Progenitor cell of endocrine pancreas (in vitro differentiated cells): ENCODE measurements at places on chromosomes 3 and 15. TPM values are rescaled to one million over a fixed set of nuclear protein-coding genes. Genes with fewer than 3 reads are reported as not detected.
A peak's percentile ranks its signal among the peaks of the same experiment; 100 is the strongest.

GRCh38 chr3:16994854-16995525, 110.2 kb downstream of the PLCL2 start:
- no peaks in the 10 kb centered on the region for H3K27me3 ChIP-seq
- H3K27ac ChIP-seq = peak overlapping the region; percentile 95
- no peak for DNase-seq
- peak overlapping the region; percentile 7 for H3K4me3 ChIP-seq

DNA sequence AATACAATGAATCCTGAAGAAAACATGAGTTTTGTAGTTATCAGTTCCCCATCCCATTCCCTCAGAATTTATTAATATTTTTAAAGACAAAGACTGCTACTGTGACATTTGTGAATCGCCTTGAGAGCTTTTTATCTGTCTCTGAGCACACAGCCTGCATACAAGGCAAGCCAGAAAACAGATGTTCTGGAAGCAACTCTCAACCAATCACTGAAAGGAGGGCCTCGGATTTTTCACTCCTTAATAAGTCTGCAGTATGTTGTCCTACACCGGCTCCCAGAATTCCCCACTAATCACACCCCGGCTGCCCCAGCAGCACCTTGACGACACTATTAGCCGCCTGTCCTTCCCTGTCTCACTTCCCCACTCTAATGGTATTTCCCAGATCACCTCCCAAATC, 138.5 kb downstream of the ZNF621 start:
- H3K27me3 ChIP-seq = peaks cover 12% of the 10 kb centered on the region
- no peaks in the 10 kb centered on the region for H3K4me1 ChIP-seq
- H3K36me3 ChIP-seq = no peaks in the 10 kb centered on the region
- no peak overlapping the region for H3K4me3 ChIP-seq
- H3K27ac ChIP-seq = no peak overlapping the region
- DNase-seq = no peak

DNA sequence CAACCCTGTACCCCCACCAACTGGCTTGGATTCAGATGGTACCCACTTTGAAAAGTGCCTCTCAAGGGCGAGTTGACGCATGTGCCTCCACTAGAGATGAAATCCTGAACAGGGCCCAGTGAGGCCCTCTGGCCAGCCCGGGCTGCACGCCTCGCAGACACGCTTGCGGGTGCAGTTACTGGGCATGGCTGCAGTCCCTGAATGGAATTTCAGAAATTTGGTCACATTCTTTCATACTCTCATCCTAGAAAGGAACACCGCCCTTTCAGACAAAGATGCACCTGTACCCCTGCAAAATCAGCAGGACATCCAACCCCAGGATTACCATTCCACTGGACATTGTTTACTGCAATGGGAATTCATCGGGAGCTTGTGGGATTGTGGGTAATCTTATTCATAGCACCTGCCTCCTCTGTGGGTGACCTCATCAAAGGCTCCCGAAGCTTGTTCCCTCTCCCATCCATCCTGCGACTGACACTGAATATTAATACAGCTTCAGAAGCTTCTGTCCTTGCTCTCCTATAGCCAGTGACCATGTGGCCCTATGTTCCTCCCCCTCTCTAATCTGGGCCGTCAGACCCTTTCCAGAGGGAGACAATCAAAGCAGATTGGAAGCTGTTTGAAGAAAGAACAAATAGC, 42.5 kb upstream of the TPM1 start:
- DNase-seq = no peak
- H3K27me3 ChIP-seq = no peaks in the 10 kb centered on the region
- H3K4me1 ChIP-seq = peaks cover 35% of the 10 kb centered on the region
- no peaks in the 10 kb centered on the region for H3K36me3 ChIP-seq

The TRPM1 gene
- total RNA-seq = not detected in 2 replicates

- no peak overlapping the region for H3K4me3 ChIP-seq
- DNase-seq = no peak
- H3K36me3 ChIP-seq = peaks cover 2% of the 10 kb centered on the region
- H3K27me3 ChIP-seq = no peaks in the 10 kb centered on the region
- H3K27ac ChIP-seq = peak overlapping the region; percentile 71
These were observed 5.7 kb downstream of the PLCH1 start for GRCh38 chr3:155739154-155739553.

DNA sequence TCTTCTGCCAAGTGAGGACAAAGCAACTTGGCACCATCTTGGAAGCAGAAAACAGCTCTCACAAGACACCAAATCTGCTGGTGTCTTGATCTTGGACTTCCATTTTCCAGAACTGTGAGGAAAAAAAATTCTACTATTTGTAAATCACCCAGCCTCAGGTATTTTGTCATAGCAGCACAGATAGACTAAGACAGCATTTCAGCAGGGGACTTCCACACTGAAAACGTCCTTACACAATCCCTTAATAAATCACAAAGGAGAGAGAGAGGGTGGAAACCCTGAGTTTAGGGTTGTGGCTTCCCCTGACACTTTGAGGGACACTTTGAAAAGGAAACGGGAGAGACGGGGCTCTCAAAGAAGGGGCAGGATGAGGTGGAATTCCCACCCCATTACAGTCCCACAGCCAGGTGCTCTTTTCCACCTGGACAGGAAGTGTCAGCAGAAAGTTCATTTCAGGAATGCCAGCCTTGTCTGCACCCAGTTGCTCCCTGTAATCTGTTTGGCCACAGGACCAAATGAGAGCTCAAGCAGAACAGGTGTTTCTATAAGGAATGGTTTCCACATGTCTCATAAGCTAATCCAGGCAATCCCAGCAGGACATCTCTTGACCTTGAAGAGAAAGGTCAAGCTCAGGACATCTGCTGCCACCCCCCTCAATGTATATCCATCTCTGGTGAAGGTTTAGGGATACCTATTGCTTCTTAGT, 51.3 kb downstream of the MYLK start:
- peaks cover 7% of the 10 kb centered on the region for H3K36me3 ChIP-seq
- no peaks in the 10 kb centered on the region for H3K4me1 ChIP-seq
- H3K27me3 ChIP-seq = no peaks in the 10 kb centered on the region

The COL6A6 gene
- 0.12 and 0.13 TPM in 2 replicates for total RNA-seq
